ENCODE measurements at places on chromosomes 16 and 17.

- DNase-seq, result peak; percentile 95
Measured at GRCh38 chr16:58025351-58026138, at the start of gene MMP15. Gene MMP15 (plus strand): TSS chr16:58025754. CDS start chr16:58026351, 597 bp downstream.

GRCh38 chr17:41837761-41838538, at the start of gene KLHL10:
Gene KLHL10 (plus strand): TSS chr17:41837825. CDS start chr17:41837933, 108 bp downstream.
- DNase-seq, result no peak

DNA sequence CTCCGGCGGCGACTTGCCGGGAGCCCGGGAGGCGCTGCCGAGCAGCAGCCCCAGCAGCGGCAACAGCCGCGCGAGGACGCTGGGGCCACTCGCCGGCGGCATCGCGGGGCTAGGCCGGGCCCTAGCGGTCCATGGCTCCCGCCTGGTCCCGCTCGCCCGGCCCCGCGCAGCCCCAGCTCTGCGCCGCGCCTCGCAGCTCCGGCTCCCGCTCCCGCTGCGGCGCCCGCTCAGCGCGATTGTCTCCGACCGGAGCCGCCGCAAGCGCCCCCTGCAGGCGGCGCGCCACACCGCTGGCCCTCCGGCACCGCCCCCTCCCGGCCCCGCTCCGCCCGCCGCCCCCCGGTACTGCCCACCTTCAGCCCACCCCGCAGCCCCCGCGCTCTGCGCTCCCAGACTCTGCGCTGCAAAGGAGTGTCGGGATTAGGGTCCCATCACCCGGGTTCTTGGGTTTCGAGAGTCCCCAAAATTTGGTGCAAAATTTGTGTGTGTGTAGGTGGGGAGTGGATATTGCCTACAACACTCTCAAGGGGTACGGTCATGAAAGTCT, at the start of gene FAM171A2:
Gene FAM171A2 (minus strand): TSS at position 241 of the 547 bp plus-strand sequence. CDS start 139 bp downstream, at position 102.
- peak; percentile 80 for DNase-seq

DNA sequence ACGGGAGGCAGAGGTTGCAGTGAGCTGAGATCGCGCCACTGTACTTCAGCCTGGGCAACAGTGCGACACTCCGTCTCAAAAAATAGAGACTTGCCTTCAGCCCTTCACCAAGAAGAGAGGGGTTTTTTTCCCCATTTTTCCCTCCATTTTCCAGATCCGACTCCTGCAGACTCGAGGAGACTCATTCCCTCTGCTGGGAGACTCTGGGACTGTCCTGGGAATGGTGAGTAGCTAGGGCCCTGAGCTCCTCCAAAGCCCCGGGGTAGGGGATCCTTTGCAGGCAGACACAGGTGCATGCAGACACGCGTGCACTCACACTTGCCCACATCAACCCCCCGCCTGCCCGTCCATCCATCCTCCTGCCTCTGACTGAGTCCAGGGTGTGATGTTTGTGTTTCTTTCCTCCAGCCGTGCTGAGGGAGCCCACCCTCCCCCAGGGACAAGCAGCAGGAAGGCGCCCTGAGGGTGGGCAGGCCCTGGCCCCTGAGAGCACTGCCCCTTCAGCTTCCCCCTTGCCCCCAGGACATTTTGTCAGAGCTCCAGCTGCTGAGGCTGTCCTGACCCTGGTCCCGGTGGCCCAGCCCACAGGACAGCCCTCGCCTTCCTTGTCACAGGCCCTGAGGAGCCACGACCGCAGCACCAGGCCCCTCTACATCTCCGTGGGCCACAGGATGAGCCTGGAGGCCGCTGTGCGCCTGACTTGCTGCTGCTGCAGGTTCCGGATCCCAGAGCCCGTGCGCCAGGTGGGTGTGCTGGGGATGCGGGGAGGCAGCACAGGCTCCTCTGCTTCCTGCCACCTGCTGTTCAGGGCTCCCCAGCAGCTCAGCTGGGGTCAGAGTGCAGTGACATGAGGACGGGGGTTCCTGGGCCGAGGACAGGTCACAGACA, 10.2 kb downstream of the ENDOV start:
- DNase-seq, result no peak

DNA sequence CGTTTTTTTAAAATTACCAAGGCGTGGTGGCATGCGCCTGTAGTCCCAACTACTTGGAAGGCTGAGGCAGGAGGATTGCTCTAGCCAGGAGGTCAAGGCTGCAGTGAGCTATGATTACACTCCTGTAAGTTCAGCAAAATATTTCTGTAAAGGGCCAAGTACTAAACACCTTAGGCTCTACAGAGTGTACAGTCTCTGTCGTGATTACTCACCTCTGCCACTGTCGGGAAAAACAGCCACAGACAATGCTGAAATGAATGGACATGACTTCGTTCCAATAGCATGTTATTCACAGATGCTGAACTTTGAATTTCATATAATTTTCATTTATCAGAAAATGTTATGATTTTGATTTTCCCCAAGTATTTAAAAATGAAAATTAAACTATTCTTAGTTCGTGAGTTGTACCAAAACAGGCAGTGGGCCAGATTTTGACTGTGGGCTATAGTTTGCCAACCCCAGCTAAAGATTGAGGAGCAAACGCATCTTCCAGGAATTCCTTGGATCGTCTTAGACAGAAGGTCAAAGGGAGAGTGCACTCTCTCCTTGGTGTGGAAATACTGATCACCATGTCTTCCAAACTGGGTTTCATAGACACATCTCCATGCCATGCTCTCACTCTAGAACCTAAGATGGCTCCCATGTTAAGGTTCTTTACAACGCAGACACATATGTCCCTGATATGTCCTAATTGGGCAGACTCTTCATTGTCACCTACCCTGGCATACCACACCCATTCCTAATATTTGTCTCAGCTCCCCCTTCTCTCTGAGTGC, 89.5 kb downstream of the MARF1 start:
- no peak for DNase-seq

DNA sequence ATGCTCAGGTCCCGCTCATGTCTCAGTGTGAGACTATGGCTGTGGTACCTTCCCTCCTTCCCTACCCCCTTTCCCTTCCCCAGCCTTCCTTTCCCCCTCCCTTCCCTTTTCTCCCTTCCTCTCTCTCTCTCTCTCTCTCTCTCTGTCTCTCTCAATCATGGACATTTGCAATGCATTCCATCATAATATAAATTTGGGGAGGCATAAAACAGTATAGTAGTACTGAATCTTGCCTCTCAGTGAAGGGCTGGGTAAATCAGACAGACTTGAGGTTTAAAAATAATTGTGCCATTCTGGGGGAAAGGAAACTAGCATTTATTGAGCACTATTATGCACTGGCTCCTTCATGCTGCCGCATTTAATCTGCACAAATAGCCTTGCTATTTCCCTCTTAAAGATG, 4.3 kb downstream of the ZKSCAN2 start:
- DNase-seq, result no peak

DNA sequence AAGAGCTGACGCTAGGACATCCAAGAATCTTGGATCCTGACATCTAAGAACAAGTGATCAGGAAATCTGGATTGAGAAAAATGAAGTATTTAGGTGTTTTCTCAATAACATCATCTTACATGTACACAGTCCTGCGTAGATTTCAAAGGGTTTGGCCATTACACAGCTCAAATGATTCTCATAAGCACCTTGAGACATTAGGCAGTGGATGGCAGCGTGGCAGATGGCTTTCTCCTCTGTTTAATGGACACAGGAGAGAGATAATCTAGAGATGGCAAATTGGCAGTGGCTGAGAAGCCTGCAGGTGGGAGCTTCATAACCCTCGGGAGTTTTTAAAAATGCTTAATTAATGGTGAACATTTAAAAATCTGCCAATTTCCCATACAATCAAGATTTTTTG, 137.5 kb downstream of the ZFHX3 start:
- no peak for DNase-seq

GRCh38 chr16:88738151-88739084, 32.1 kb downstream of the CTU2 start:
- no peak for DNase-seq

GRCh38 chr16:62664566-62664965, 628.3 kb upstream of the CDH8 start:
- DNase-seq, result no peak

All from RPMI8226 (cell line).